ENCODE measurements at places on chromosomes 3 and 15.

DNA sequence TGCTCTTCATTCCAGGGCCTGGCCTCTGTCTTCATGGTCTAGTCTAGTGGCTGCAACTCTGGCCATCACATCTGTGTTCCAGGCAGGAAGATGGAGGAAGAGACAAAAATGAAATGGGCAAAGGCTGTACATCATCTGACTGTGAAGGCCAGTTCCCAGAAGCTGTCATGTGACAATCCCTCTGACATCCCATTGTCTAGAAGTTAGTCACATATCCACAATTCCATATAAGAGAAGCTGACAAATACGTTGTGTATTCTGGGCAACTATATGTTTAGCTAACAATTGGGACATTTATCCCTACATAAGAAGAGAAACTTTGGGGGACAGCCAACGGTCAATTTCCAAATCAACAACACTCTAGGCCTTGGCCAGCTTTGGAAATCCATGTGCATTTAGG, 34.5 kb upstream of the C3orf70 start:
- no peak for DNase-seq

DNA sequence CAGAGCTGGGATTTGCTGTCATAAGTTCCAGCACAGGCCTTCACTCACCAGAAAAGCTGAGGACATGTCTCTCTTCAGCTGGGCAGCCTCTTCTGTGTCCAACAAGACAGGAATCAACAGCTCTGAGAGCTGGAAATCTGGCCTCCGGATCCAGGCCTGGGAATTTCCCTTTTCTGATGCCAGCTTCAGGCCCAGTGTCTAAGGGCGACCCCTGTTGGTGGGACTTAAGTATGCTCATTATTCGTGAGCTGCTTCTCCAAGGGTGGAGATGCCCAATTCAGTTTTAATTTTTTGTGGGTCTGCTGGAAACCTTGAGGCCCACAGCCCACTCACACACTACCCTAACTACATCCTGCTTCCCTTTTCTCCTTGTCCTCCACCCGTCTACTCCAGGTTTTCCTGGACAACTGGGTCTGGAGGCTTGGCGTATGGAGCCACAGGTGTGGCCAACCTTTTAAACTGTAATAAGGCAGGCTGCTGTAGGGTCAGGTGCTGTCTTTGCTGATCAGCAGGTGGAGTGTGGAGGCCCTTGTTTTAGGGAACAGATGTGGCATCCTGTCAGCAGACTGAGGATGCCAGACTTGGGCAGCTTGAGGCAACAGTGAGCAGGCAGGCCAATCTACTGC, 2.6 kb upstream of the CEMIP start:
- DNase-seq = peak; percentile 18

- DNase-seq = no peak
These were observed 137.3 kb downstream of the CACNA2D3 start for GRCh38 chr3:54259636-54260035.

DNA sequence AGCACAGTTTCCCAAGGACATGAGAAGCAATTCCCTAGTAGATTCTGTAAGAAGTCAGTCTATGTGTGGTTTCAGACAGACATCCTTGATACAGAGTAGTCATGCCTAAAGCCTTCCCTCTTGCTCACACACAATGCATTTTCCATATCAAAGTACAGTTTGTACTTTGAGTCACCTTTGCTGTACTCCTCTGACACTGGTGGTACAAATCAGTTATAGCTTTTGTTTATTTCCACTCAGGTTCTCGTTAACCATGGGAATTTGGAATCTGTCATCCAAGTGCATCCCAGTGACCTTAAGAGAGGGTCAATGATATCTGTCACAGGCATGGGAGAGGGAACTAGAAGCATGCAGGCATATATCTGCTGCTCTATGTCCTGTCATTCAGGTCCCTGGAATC, 3.6 kb upstream of the GNB4 start:
- DNase-seq = no peak

DNA sequence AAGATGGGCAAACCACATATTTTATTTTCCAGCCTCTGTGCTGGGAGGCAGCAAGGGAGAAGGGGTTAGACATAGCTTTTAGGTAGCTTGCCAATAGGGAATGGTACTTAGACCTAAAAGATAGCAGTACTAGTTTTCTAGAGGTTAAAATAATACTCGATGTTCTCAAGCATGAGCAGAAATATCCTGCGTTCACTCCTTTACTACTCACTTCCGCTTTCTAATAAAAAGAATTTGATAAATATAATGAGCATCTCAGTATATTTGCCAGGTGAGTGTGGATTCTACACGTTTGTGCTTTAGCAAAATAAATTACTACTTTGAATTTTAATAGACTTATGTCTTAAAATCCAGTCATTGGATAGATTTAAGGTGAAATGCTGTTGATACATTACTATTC, 39.4 kb upstream of the CD47 start:
- DNase-seq = no peak

- DNase-seq = no peak
These were observed 97.9 kb downstream of the NAALADL2 start for GRCh38 chr3:174957081-174957480.

GRCh38 chr3:189557824-189558223, 73.4 kb upstream of the TP63 start:
- no peak for DNase-seq

- DNase-seq = peak; percentile 17
These were observed 24.5 kb upstream of the PLA2G4D start for GRCh38 chr15:42118650-42119445.

DNA sequence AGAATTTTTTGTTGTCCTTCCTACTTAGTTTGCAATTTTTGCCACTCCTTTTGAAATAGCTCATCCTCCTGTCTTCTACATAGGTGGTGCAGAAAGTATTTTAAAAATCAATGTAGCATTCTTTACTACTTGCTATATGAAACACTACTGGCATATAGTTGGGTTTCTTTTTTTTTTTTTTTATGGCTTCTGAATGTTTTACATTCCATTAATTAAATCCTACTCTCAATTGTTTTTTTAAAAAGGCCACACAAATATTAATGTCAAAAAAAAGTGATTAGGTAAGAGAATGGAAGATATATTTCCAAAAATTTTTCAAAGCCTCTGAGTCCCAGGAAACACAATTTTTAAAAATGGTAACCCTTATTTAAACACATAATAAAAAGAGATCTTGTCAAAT, 262.6 kb downstream of the MAGI1 start:
- DNase-seq = no peak

- DNase-seq = no peak
These were observed 37.0 kb downstream of the OPA1 start for GRCh38 chr3:193630005-193630404.

GRCh38 chr15:36529296-36530011, 50.0 kb upstream of the CDIN1 start:
- DNase-seq = no peak

DNA sequence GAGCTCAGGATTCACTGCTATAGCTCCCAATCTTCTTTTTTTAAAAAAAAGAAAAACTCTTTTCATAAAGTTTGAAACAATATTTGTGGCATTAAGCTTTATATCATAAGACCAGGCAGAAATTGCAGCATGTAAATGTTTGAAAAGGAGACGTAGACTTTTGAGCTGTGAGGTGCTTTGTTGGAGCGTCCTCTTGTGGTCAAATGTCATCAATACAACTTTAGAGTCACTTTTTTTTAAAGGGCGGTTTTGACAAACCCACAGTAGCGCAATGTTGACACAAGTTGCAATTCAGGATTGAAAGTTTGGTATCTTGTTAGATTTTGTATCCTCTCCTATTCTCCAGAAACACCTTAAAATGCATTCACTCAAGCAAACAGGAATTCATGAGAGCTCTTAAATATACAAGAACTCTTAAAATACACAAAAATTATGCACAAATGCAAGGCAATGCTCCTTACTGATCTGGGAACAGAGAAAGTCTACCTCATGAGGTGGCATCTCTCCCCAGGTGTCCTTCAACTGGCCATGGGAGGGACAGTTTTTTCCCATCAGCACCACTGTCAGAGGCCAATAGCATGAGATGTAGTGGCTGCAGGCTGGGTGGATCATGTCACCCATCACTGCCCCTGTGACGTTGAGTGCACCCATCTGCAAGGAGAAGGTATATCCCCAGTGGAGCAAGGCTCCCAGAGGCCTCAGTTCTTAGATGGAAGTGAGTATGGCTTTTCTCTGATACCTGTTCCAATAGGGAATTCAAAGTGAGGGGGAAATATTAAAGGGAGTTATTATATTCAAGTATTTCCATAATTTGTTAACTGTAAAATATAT, 70.7 kb downstream of the ANXA2 start:
- no peak for DNase-seq

DNA sequence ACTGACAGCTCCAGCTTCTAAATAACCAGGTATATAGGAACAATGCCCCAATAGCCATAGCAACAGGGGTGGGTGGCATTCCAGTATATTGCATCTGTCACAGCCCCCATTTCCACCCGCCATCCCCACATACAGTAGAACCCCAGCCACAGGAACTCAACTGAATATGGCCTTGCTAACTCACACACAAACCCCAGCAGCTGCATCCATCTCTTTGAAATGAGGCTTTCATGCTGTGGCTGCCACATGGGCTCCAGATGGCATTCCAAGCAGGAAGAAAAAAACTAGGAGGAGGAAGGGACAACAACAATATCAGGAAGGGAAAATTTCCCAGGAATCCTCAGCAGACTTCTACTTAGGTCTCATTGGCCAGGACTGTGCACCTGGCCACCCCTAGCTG, 54.6 kb downstream of the CCR3 start:
- no peak for DNase-seq

- DNase-seq = no peak
These were observed 101.8 kb downstream of the RPLP1 start for GRCh38 chr15:69554279-69554961.

GRCh38 chr3:149474250-149474817, at the start of gene TM4SF4:
TM4SF4 (plus strand) TSS chr3:149474697; CDS start chr3:149474878, 181 bp downstream.
- no peak for DNase-seq

DNA sequence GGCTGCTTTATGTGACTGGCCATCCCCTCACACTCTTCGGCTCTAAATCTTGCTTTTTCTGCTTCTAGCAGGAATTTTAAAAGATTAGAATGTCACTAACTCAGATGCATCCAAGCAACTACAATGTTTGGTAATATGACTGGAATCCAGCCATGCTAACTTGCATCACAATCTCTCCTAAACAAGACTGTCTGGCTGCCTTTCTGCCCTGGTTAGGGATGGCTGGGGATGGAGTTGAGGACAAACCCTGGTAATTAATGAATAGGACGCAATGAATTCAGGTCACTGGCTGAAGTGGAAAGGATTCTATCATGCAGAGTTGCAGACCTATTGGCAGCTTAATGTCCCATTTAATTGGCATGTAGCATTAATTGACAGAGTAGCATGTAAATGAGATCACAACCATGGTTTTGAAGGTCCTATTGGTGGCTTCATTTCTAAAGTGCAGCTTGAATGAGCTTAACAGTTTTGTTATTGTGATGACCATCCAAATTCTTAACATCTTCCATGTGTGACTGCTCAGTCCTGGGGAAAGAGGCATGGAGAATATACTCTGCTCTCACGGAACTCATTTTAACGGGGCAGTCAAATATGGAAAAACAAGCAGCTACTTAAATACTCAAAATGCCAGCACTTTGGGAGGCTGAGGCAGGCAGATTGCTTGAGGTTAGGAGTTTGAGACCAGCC, 21.7 kb downstream of the NMNAT3 start:
- DNase-seq = no peak

DNA sequence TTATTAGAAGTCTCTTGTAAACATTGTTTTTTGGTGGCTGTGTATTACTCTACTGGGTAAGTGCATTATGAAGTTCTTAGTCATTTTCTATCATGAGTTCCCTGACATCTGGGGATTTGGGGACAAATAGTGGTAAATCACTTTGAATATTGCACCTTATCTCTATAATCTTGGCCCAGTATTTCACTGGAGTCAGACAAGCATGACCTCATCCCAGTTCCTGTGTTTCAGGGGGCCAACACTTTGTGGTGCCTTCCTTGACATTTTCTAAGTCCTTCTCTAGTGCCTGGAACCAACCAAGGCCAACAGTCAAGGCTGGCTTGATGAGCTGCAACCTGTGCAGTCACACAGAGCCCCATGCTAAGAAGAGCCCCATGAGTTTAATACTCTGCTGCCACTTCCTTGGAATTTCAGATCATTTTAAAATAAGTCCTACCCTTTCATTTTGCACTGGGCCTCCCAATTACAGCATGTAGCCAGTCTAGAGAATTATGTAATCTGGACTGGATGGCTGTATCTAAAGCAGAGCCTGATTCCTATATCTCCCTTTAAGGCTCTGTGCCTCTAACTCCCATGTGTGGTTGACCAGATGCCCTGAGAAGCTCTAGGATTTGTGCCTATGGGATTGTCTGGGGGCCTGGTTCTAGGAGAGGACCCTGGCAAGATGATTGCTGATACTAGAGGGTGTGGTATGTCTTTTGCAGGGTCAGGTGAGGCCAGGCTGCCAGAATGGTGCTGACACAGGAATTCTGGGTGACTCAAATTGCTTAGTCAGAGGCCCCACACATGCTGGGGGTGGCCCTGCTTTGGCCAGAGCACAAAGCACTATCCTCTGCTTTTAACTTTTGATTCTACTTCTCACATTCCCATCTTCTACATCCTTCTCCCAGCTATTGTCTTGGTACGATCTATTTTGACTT, 319.6 kb upstream of the TBC1D5 start:
- DNase-seq = no peak

- no peak for DNase-seq
These were observed 70.2 kb upstream of the DGKG start for GRCh38 chr3:186432189-186432588.

DNA sequence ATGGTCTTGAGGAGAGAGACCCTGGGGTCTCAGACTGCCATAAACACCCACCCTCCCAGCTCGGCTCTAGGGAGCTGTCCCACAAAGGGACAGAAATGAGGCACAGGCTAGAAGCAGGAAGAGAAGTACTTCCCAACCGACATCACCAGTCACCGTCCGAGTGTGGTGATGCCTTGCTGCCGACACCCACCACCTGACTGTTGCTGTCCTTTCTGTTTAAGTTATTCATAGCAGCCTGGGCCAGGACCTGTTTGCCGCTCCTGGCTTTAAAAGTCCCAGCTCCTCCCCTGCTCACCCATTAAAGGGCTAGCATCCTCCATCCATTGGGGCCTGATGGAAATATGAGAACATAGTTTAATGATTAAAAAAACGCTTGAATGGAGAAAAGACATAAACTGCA, 13.2 kb upstream of the SPG11 start:
- no peak for DNase-seq

DNA sequence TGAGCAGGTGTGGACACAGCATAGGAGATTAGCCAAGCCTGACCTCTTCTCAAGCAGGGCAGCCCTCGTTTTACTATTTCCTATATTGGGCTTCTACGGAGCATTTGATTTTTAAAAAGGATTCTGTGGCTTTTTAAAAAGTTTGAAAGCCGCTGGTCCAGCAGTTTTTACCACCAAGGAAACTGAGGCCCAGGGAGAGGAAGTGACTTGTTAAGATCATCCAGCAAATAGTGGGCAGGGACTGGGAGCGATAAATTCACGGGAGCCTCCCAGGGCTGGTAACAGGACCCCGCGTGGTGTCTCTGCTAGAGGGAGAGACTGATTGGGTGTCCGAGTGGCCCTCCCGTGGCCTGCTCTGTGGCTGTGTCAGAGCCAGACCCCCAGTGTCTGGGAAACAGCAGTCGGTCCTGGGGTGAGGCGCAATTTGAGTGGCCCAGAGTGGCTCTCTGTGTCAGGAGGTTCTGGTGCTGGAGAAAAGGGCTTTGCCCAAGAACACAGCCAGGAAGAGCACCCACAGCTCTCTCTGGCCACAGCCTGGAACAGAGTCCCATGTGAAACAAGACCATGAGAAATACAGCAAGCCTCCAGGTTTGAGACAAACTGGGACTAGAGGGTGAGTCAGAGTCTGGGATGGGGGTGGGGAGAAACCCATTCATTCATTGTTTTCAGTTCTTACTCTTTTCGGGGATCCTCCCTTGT, 4.2 kb downstream of the FURIN start:
- DNase-seq = no peak

GRCh38 chr3:58604031-58604430, 26.8 kb upstream of the FAM107A start:
- DNase-seq = no peak

- no peak for DNase-seq
These were observed 88.9 kb upstream of the PTX3 start for GRCh38 chr3:157347577-157348303.

Measured in CMK (cell line).